ENCODE measurements at places on chromosomes 5 and 9.
A peak's percentile ranks its signal among the peaks of the same experiment; 100 is the strongest.

DNA sequence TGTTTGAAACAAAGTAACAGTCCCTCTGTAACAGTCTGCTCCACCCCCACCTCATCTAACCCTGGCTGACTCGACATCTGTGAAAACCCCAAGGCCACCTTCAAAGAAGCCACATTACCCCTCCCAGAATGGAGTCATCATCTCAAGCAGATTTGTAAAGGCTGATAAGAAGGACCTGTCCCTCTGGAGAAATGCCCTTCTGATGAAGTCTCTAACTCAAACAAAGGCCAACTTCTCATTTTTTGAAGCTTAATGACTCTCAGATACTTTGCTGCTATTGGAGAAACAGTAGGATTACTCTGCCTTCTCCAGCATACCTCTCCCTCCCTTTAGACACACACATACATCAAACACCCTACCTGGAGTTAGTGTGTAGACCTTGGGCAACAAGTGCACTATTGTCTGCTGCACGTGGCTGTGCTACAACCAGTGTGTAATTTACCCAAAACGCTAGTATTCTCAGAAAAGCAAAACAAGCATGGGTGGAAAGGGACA, 5.3 kb upstream of the SUSD1 start:
- peaks cover 32% of the 10 kb centered on the region for H3K27me3 ChIP-seq
- H3K4me3 ChIP-seq = peak overlapping the region; percentile 7
- peak overlapping the region; percentile 61 for H3K27ac ChIP-seq
- DNase-seq = peak; percentile 53

- H3K4me3 ChIP-seq = no peak overlapping the region
- no peaks in the 10 kb centered on the region for H3K36me3 ChIP-seq
- H3K4me1 ChIP-seq = no peaks in the 10 kb centered on the region
- no peak overlapping the region for H3K27ac ChIP-seq
- H3K27me3 ChIP-seq = no peaks in the 10 kb centered on the region
- no peak for DNase-seq
Measured at GRCh38 chr5:123671711-123672456, 159.9 kb downstream of the CSNK1G3 start.

- no peaks in the 10 kb centered on the region for H3K4me1 ChIP-seq
- H3K36me3 ChIP-seq = no peaks in the 10 kb centered on the region
- no peak overlapping the region for H3K4me3 ChIP-seq
- DNase-seq = no peak
- H3K27me3 ChIP-seq = no peaks in the 10 kb centered on the region
- H3K27ac ChIP-seq = no peak overlapping the region
Measured at GRCh38 chr9:14158916-14159315, 155.0 kb downstream of the NFIB start.

DNA sequence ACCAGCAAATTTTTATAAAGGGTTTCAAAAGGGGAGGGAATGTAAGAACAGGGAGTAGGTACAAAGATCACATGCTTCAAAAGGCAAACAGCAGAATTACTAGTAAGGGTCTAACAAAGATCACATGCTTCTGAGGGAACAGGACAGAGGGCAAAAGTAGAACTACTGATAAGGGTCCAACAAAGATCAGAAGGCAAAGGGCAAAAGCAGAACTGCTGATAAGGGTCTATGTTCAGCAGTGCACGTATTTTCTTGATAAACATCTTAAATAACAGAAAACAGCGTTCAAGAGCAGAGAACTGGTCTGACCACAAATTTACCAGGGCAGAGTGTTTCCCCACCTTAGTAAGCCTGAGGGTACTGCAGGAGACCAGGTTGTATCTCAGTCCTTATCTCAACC, 469.5 kb upstream of the PIK3R1 start:
- H3K4me1 ChIP-seq = no peaks in the 10 kb centered on the region
- no peak for DNase-seq
- no peak overlapping the region for H3K27ac ChIP-seq
- H3K27me3 ChIP-seq = no peaks in the 10 kb centered on the region
- H3K36me3 ChIP-seq = no peaks in the 10 kb centered on the region

GRCh38 chr5:50751064-50751657, 84.7 kb downstream of the PARP8 start:
- DNase-seq = peak; percentile 23
- peak overlapping the region; percentile 40 for H3K27ac ChIP-seq
- H3K4me3 ChIP-seq = no peak overlapping the region
- peaks cover 18% of the 10 kb centered on the region for H3K36me3 ChIP-seq

- H3K4me3 ChIP-seq = peak overlapping the region; percentile 84
- peak; percentile 39 for DNase-seq
- H3K27me3 ChIP-seq = peaks cover 14% of the 10 kb centered on the region
- peaks cover 60% of the 10 kb centered on the region for H3K4me1 ChIP-seq
- H3K27ac ChIP-seq = peak overlapping the region; percentile 94
Measured at GRCh38 chr9:113350107-113350661, 843 bp downstream of the BSPRY start.

GRCh38 chr5:83011985-83012384, 65.2 kb downstream of the TMEM167A start:
- DNase-seq = no peak
- no peak overlapping the region for H3K4me3 ChIP-seq
- no peaks in the 10 kb centered on the region for H3K4me1 ChIP-seq
- no peaks in the 10 kb centered on the region for H3K36me3 ChIP-seq
- no peak overlapping the region for H3K27ac ChIP-seq

DNA sequence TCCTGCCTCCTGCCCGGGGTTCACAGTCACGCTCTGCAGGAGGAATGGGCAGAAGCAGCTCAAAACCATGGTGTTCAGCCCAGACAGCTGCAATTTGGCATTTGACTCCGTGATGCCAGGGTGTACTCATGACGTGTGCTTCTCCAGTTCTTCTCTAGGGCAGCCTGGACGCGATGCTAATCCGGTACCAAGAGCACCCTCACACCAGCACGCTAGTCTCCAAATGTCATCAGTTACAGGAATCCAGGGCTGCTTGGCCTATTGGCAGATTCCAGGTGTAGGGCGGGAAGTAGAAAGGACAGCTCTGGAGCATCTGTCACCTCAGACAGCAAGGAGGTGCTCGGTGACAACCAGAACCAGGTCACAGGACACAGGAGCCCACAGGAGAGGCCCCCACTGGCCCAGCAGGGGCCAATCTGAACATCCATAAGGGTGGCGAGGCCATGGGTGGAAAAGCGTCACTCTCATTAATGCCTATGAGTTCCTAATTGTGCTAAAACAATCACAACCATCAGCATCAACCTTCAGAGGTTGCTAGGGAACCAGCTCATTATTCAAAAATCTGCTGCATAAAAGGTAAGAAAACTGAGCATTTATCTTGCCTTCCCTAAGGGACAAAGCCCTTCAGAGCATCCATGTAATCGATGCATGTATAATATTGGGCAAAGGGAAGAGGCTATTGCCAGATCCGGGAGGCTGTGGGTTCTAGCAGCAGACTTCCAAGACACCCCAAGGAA, 241.9 kb upstream of the IRX4 start:
- DNase-seq = no peak
- peaks cover 24% of the 10 kb centered on the region for H3K27me3 ChIP-seq
- no peak overlapping the region for H3K4me3 ChIP-seq
- no peaks in the 10 kb centered on the region for H3K36me3 ChIP-seq
- H3K4me1 ChIP-seq = no peaks in the 10 kb centered on the region

- H3K27me3 ChIP-seq = peaks cover 26% of the 10 kb centered on the region
- peak; percentile 18 for DNase-seq
- H3K27ac ChIP-seq = peak overlapping the region; percentile 30
- peaks cover 29% of the 10 kb centered on the region for H3K4me1 ChIP-seq
- H3K4me3 ChIP-seq = peak overlapping the region; percentile 74
Measured at GRCh38 chr5:150624334-150625163, 15.9 kb upstream of the SYNPO start.

GRCh38 chr5:152349683-152350526, 55.2 kb downstream of the NMUR2 start:
- peak; percentile 18 for DNase-seq
- H3K4me3 ChIP-seq = no peak overlapping the region
- no peak overlapping the region for H3K27ac ChIP-seq
- H3K27me3 ChIP-seq = peaks cover 5% of the 10 kb centered on the region
- H3K4me1 ChIP-seq = no peaks in the 10 kb centered on the region

DNA sequence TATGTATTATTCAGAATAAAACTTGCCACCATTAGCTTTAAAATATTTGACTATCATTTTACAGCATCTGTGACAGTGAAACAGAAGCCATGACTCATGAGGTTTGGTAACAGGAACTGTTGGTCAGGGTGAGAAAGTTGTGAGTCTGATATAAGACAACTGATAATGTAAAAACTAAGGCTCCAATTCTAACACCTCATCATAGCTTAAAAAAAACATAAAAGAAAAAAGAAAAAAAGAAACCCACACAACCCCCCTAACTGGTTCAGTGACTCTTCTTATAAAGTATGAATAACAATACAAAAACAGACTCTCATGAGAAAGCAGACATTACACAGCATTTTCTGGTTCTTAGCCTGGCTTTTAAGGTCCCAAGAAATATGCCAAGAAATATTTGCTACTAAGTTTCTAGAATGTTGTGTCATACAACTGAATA, 85.8 kb downstream of the MRPS27 start:
- H3K27me3 ChIP-seq = no peaks in the 10 kb centered on the region
- peak overlapping the region; percentile 79 for H3K27ac ChIP-seq

DNA sequence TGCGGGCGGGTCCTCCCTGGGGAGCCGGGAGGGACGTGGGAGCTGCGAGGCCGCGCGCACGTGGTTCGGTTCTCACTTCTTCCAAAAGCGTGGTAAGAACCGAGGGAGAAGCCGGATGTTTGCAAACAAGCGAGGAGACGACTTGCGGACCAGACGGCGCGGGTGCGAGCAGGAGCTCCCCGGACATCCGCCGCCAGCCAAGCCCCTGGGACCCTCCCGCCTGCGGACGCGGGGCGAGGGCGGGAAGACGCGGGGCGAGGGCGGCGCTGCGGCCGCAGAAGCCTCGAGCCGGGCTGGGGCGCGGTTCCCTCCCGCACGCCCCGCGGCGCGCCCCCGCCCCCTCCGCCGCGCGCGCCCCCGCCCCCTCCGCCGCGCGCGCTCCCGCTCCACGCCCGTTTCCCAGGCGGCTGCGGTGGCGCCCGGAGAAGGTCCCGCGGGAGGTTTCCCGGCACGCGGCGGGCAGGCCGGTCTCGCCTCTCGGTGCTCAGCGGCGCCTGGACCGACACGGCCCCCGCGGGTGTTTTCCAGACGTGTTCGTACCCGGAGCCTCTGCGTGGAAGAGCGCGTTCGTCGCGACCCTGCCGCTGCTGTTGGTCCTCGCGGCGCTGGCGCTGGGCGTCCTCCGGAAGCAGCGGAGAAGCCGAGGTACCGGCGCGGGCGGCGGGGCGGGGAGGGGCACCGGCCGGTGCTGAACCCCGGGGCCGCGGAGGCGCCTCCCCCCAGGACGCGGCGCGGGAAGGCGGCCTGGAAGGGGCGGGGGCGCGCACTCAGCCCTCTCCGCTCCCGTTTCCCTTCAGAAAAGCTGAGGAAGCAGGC, 12.8 kb downstream of the BTNL9 start:
- peaks cover 4% of the 10 kb centered on the region for H3K36me3 ChIP-seq
- peaks cover 78% of the 10 kb centered on the region for H3K27me3 ChIP-seq
- DNase-seq = peak; percentile 25
- no peak overlapping the region for H3K27ac ChIP-seq
- H3K4me3 ChIP-seq = peak overlapping the region; percentile 63

- H3K27ac ChIP-seq = no peak overlapping the region
- H3K4me1 ChIP-seq = no peaks in the 10 kb centered on the region
- no peak overlapping the region for H3K4me3 ChIP-seq
- DNase-seq = no peak
- no peaks in the 10 kb centered on the region for H3K27me3 ChIP-seq
Measured at GRCh38 chr5:19555876-19556275, 432.1 kb downstream of the CDH18 start.

DNA sequence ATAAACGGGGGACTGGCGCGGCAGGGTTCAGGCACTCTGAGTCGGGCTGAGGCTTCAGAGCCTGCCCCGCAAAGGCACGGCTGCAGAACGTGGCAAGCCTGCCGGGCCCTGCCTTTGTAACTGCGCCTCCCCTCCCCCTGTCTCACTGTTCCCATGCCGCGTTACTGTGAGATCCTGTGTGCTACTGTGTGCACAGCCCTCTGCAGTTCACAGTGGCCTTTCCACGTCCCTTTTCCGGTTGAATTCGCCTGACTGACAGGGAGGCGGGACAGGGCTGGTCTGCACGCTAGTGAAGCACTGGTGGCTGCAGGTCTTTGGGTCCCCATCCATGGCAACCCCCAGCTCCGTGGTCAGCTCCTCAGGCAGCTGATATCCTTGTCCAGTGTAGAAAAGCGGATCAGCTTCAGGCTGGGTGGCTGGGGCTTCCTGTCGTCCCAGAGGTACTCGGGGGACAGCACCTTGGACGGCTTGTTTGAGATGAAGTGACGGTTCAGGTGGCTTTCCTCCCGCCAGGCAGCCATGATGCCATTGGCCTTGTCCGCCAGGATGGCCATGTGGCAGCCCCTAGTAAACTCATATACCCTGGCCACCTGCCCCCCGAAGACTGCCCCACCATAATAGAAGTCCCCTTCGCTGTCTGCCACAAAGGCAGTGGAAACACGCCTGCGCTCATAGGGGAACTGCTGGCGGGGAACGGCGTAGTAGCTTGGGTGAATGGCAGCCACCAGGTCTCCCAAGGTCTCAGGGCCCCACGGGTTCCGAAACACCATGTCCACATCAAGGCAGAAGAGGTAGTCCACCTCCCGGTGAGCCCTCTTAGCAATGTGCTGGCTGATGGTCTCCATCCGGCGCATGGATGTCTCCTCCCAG, 10.3 kb downstream of the GBGT1 start:
- no peaks in the 10 kb centered on the region for H3K36me3 ChIP-seq
- DNase-seq = no peak
- no peak overlapping the region for H3K27ac ChIP-seq
- H3K4me1 ChIP-seq = peaks cover 3% of the 10 kb centered on the region
- no peaks in the 10 kb centered on the region for H3K27me3 ChIP-seq

GRCh38 chr5:40442346-40442745, 237.4 kb upstream of the PTGER4 start:
- H3K36me3 ChIP-seq = peaks cover 21% of the 10 kb centered on the region
- DNase-seq = no peak
- no peaks in the 10 kb centered on the region for H3K27me3 ChIP-seq
- peak overlapping the region; percentile 64 for H3K4me3 ChIP-seq
- peaks cover 58% of the 10 kb centered on the region for H3K4me1 ChIP-seq
- peak overlapping the region; percentile 97 for H3K27ac ChIP-seq

DNA sequence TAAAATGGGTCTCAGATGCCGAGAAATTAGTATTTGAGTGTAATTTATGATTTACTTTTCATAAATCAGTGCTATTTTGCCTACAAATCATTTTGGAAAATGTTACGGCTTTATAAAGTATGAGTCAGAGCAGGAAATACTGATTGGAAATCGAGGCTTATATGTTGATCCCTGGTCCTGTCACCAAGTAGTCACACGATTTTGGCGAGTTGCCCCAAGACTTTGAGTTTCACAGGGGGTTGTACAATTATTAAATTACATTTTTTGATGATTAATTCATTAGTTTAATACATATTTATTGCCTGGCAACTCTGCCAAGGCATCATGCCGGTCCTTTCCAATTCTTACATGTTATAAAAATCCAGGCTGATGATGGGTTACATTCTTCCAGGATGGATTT, 443.9 kb upstream of the KLF4 start:
- no peak overlapping the region for H3K4me3 ChIP-seq
- H3K27me3 ChIP-seq = no peaks in the 10 kb centered on the region
- no peaks in the 10 kb centered on the region for H3K36me3 ChIP-seq
- DNase-seq = no peak
- no peaks in the 10 kb centered on the region for H3K4me1 ChIP-seq

All from activated naive CD8-positive, alpha-beta T cell treated with anti-CD3 and anti-CD28 coated beads, Interleukin-2, amount 50 U/mL, for 24 hours (primary cell).